Naive B cell (primary cell): ENCODE measurements at places on chromosomes 3 and 15.

- no peaks in the 10 kb centered on the region for H3K27me3 ChIP-seq
- no peak overlapping the region for H3K27ac ChIP-seq
- DNase-seq: no peak
- H3K4me1 ChIP-seq: peaks cover 7% of the 10 kb centered on the region
Measured at GRCh38 chr15:31399544-31400171, 73.0 kb downstream of the KLF13 start.

GRCh38 chr15:48112242-48112641 lies 8.5 kb upstream of the SLC24A5 start:
- no peak overlapping the region for H3K27ac ChIP-seq
- no peak overlapping the region for H3K4me3 ChIP-seq
- H3K4me1 ChIP-seq: no peaks in the 10 kb centered on the region
- no peak for DNase-seq
- peaks cover 39% of the 10 kb centered on the region for H3K27me3 ChIP-seq
- no peaks in the 10 kb centered on the region for H3K36me3 ChIP-seq

- peaks cover 19% of the 10 kb centered on the region for H3K4me1 ChIP-seq
- no peak overlapping the region for H3K4me3 ChIP-seq
- H3K27me3 ChIP-seq: no peaks in the 10 kb centered on the region
- H3K36me3 ChIP-seq: peaks cover 26% of the 10 kb centered on the region
Measured at GRCh38 chr3:69059688-69060087, 7.6 kb upstream of the TMF1 start.

GRCh38 chr3:131072099-131072559 lies 45.5 kb downstream of the NEK11 start:
- no peaks in the 10 kb centered on the region for H3K36me3 ChIP-seq
- no peak overlapping the region for H3K4me3 ChIP-seq
- H3K4me1 ChIP-seq: no peaks in the 10 kb centered on the region
- peaks cover 8% of the 10 kb centered on the region for H3K27me3 ChIP-seq

GRCh38 chr15:100689131-100689899 lies 86.9 kb downstream of the ASB7 start:
- peaks cover 36% of the 10 kb centered on the region for H3K27me3 ChIP-seq
- no peak overlapping the region for H3K27ac ChIP-seq
- H3K4me3 ChIP-seq: no peak overlapping the region
- no peak for DNase-seq
- H3K36me3 ChIP-seq: no peaks in the 10 kb centered on the region

GRCh38 chr15:99729920-99730319 lies 3.3 kb downstream of the LYSMD4 start:
- no peak for DNase-seq
- no peak overlapping the region for H3K4me3 ChIP-seq
- no peaks in the 10 kb centered on the region for H3K27me3 ChIP-seq
- peaks cover 5% of the 10 kb centered on the region for H3K4me1 ChIP-seq

DNA sequence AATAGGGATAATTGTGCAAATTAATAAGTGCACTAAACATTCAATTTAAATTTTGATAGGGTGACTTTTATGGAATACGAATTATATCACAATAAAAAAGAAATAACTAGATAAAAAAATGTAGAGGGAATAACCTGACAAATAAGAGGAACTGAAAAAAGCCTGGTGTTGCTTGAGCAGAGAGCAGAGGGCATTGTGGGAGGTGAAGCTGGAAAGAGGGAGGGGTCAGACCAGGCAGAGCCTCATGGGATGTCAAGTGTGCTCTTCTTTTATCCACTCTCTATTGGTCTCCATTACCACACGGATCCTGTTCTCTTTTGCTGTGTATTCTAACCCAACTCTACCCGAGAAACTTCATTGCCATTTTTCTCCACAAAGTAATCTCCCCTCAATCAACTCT lies 264.0 kb upstream of the CRBN start:
- H3K4me1 ChIP-seq: no peaks in the 10 kb centered on the region
- no peak overlapping the region for H3K27ac ChIP-seq
- no peak overlapping the region for H3K4me3 ChIP-seq

GRCh38 chr3:31926543-31926942 lies 54.5 kb downstream of the OSBPL10 start:
- peaks cover 71% of the 10 kb centered on the region for H3K4me1 ChIP-seq
- DNase-seq: no peak
- H3K36me3 ChIP-seq: peaks cover 7% of the 10 kb centered on the region
- H3K27ac ChIP-seq: no peak overlapping the region
- peak overlapping the region; percentile 61 for H3K4me3 ChIP-seq
- no peaks in the 10 kb centered on the region for H3K27me3 ChIP-seq

DNA sequence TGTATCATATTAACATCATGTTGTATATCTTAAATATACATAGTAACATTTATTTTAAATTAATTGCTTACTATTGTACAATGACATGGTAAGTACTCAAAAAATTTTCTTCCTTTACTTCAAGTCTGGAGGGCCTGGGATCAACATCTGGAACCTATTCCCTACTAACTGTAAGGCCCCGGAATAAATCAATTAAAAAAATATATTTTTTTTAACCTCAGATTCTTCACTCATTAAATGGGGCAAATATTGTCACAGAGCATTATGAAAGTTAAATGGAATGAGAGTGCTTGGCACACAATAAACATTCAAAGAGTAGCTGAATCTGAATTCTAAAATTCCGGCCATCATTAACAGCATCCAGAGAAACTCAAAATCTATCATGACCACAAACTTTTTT lies 16.5 kb downstream of the GSK3B start:
- no peaks in the 10 kb centered on the region for H3K27me3 ChIP-seq
- H3K36me3 ChIP-seq: peaks cover 8% of the 10 kb centered on the region
- peaks cover 72% of the 10 kb centered on the region for H3K4me1 ChIP-seq
- H3K27ac ChIP-seq: no peak overlapping the region

DNA sequence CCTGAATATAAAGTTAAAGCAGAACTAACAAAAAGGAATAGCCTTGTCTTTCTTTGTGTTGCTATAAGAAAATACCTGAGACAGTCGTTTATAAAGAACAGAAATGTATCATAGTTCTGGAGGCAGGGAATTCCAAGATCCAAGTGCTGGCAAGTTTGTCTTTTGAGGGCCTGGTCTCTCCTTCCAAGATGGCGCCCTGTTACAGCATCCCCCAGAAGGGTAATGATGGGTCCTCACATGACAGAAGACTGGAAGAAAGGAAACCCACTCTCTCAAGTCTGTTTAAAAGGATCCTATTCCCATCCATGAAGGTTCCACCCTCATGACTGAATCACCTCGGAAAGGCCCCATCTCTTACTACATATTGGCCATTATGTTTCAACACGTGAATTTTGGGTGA lies 435.1 kb downstream of the MAGI1 start:
- no peaks in the 10 kb centered on the region for H3K4me1 ChIP-seq
- H3K36me3 ChIP-seq: no peaks in the 10 kb centered on the region
- H3K27me3 ChIP-seq: peaks cover 14% of the 10 kb centered on the region
- H3K4me3 ChIP-seq: no peak overlapping the region
- no peak overlapping the region for H3K27ac ChIP-seq
- no peak for DNase-seq

DNA sequence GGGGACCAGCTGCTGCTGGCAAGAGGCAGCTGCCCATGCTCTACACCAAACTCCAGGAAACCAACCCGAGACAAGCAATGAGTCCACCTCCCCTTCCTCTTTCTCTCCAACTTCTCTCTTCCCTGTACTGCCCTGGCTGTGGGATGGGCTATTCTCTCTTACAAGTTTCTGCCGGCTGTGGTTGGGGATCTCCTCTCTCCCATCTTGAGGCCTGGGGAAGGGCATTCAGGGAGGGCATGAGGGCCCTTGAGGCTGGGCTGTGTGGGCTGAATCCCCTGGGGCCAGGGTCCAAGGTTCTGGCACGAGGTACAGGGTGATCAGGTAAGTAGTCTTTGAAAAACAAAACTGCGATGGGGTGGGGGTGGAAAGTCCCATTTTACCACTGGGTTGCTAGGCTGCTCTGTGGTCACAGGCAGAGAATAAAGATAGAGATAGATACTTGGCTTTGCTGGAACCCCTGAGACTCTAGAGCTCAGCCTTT lies 32.3 kb upstream of the CTSH start:
- no peaks in the 10 kb centered on the region for H3K27me3 ChIP-seq
- peak; percentile 37 for DNase-seq
- peak overlapping the region; percentile 80 for H3K27ac ChIP-seq
- H3K4me1 ChIP-seq: peaks cover 33% of the 10 kb centered on the region
- peak overlapping the region; percentile 76 for H3K4me3 ChIP-seq

GRCh38 chr3:145429546-145429945 lies 731.4 kb downstream of the PLOD2 start:
- no peaks in the 10 kb centered on the region for H3K4me1 ChIP-seq
- H3K36me3 ChIP-seq: no peaks in the 10 kb centered on the region
- H3K4me3 ChIP-seq: no peak overlapping the region
- H3K27ac ChIP-seq: no peak overlapping the region

DNA sequence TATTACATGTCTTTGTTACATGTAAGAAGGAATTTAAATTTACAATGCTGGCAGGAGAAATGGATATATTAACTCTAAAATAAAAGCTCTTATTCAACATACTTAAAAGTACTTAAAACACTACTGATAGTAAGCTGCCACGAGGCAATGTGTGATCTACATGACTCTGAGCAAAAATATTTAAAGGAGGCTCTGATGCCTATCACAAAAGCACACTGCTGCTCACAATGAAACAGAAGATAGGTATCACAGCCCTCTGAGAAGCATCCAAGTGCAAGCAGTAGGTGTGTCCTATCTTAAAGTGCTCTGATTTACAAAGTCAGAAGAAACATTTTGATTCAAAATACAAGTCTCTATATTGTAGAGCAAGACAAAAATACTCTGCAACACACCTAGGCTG lies 371.2 kb upstream of the WNT5A start:
- H3K27me3 ChIP-seq: no peaks in the 10 kb centered on the region
- H3K27ac ChIP-seq: no peak overlapping the region
- no peaks in the 10 kb centered on the region for H3K4me1 ChIP-seq
- no peaks in the 10 kb centered on the region for H3K36me3 ChIP-seq
- DNase-seq: no peak
- no peak overlapping the region for H3K4me3 ChIP-seq

DNA sequence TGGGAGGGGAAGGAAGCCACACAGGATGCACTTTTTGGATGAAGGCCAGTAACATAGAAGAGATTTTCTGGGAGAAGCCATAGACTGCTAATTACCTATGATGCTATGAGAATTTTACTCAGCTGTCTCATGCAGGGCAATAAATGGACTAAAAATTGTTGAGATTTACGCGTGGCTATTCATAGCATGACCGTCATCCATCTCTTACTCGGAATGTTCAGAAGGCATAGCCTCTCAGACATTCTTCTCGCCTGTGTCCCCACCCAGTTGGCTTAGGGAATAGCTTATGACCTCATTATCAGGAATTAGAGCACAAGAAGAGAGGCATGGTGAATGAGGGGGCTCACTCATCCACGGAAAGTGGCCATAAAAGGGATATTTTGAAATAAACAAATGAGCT lies 107.9 kb upstream of the ATP10A start:
- H3K4me1 ChIP-seq: no peaks in the 10 kb centered on the region
- H3K27ac ChIP-seq: no peak overlapping the region
- H3K36me3 ChIP-seq: no peaks in the 10 kb centered on the region
- peaks cover 21% of the 10 kb centered on the region for H3K27me3 ChIP-seq

GRCh38 chr3:19576343-19576742 lies 357.7 kb downstream of the EFHB start:
- no peak overlapping the region for H3K4me3 ChIP-seq
- H3K27ac ChIP-seq: no peak overlapping the region
- no peaks in the 10 kb centered on the region for H3K27me3 ChIP-seq
- no peaks in the 10 kb centered on the region for H3K36me3 ChIP-seq
- H3K4me1 ChIP-seq: no peaks in the 10 kb centered on the region

- H3K27me3 ChIP-seq: no peaks in the 10 kb centered on the region
- H3K4me1 ChIP-seq: peaks cover 48% of the 10 kb centered on the region
- no peak overlapping the region for H3K27ac ChIP-seq
- no peaks in the 10 kb centered on the region for H3K36me3 ChIP-seq
- DNase-seq: no peak
Measured at GRCh38 chr3:23240171-23240785, 37.2 kb downstream of the UBE2E2 start.

- DNase-seq: no peak
- H3K27ac ChIP-seq: no peak overlapping the region
- no peak overlapping the region for H3K4me3 ChIP-seq
- H3K4me1 ChIP-seq: peaks cover 6% of the 10 kb centered on the region
- H3K36me3 ChIP-seq: no peaks in the 10 kb centered on the region
Measured at GRCh38 chr15:74664028-74664616, 31.7 kb downstream of the EDC3 start.

DNA sequence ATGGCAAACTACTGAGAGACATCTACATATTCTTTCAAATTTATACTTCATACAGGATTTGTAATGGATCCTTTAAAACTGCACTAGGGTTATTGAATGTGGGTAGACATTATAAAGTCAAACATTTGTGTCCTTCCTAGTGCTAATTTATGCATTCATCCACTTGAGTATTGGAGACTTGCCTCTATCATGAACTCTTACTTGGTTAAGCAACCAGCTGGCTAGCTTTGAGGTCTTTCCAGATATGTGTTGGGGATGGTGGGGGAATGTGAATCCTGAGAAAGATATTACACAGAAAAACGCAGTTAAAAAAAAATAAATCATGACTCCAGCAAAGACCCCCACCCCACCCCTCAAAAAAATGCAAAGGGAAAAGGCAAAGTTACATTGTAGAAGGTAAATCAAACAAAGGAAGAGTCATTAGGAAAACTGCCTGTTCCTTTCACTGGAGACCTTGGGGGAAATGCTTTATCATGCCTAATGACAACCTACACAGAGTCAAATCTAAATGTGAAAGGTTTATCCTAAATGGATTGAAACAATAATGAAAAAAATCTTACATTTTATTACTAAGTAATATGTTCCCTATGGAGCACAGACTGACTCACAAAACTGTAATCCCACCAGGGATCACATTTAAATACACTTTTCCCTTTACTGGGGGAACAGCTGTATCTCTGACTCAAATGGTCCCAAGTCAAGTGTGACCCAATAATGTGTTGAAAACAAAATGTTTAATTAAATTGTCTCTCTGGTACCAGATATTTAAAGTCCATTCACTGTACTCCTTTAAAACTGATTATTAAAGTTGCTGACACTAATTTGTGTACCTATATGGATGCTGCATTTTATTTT lies 522.3 kb downstream of the ROBO1 start:
- no peaks in the 10 kb centered on the region for H3K4me1 ChIP-seq
- DNase-seq: no peak
- no peaks in the 10 kb centered on the region for H3K27me3 ChIP-seq
- no peaks in the 10 kb centered on the region for H3K36me3 ChIP-seq
- no peak overlapping the region for H3K27ac ChIP-seq
- H3K4me3 ChIP-seq: no peak overlapping the region

- no peaks in the 10 kb centered on the region for H3K27me3 ChIP-seq
- peak overlapping the region; percentile 84 for H3K27ac ChIP-seq
- no peak overlapping the region for H3K4me3 ChIP-seq
- H3K4me1 ChIP-seq: peaks cover 57% of the 10 kb centered on the region
- DNase-seq: peak; percentile 50
Measured at GRCh38 chr15:90037961-90038631, 37.0 kb downstream of the ZNF710 start.

DNA sequence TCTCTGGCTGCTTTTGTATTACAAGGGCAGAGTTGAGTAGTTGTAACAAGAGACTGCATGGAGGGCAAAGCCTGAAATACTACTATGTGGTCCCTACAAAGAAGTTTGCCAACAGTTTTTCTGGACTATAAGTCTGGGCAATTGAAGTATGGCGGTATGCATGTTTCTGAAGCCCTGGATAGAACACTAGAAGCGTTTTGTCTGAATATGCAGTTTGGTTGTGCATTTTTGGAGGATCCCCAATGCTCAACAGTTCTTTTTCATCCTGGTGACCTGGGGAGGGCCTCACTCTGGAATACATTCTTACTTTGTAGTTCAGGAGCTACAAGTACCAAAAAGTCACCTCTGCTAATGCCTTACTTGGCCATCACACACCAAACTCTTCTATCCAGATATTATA lies 29.6 kb downstream of the SH3GL3 start:
- DNase-seq: no peak
- H3K4me3 ChIP-seq: no peak overlapping the region
- H3K27me3 ChIP-seq: peaks cover 11% of the 10 kb centered on the region
- H3K27ac ChIP-seq: no peak overlapping the region
